ENCODE measurements at places on chromosomes 3 and 15. TPM values are rescaled to one million over a fixed set of nuclear protein-coding genes. Genes with fewer than 3 reads are reported as not detected.

DNA sequence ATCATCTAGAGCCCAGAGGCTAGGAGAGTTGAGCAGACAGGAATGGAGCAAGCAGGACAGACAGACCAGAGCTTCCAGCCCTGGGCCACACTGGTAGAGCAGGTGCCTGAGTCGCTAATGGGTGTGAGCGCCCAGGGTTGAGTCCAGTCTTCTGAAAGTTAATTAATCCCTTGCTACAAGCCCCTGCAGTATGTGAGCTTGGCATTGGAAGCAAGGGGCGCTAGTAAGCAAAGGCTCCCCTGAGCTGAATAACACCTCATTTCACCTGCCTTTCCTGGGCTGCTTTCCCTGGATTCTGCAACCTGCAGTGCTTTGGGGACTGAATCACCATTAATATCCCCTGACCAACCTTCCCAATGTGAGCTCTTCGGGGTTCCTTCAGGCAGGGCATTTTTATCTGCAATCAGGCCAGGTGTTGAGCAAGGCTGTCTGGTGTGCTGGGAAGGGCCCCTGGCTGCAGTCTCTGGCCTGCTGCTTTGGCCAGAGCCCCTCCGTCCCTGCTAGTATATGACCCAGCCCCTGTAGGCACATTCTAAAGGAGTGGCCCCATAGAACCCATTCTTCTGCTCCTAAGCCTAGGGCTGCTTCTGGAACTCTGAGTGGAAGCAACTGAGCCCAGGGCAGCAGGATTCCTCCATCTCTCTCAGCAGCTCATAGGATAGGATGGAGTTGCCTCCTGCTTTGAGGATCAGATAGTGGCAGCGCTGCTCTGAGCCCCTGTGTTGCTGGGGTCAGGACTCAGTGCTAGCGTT lies 45.1 kb upstream of the EPHB1 start:
- no peak overlapping the region for H3K27ac ChIP-seq
- no peaks in the 10 kb centered on the region for H3K27me3 ChIP-seq
- no peak for DNase-seq
- no peaks in the 10 kb centered on the region for H3K36me3 ChIP-seq

- no peak overlapping the region for H3K4me3 ChIP-seq
- no peaks in the 10 kb centered on the region for H3K4me1 ChIP-seq
- H3K36me3 ChIP-seq: no peaks in the 10 kb centered on the region
- DNase-seq: no peak
- no peak overlapping the region for H3K27ac ChIP-seq
These were observed 19.5 kb downstream of the ACVR2B start for GRCh38 chr3:38473229-38473628.

DNA sequence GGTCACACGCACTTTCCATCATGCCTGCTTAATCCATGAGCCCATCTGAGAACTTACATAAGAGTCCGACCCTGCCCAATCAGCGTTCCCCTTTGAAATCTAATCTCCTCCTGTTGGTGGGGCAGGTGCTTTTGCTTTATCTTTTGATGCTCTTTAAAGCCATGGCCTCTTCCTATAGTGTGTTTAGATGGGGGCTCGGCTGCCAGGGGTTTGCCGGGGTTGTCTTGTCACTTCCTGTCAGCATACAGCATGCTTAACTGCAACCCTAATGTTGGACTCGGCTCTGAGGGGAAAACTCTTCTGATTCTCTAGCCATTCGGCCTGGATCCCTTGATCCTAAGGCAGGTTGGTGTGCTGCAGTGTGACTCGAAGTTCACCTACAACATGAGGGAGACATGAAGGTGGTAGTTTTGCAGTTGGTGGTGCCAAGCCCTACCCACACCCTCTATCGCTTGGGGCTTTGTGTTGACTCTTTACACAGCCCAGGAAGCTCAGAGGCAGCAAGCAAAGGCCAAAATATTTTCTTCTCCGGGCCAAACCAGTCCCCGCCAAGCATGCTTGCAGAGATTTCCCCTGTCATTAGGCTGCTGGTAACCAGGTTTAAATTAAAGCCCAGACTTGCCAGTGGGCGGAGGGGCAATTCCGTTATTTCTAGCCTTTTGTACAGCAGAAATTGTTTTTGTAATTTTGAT lies 218.7 kb downstream of the FEZF2 start:
- H3K4me3 ChIP-seq: no peak overlapping the region
- DNase-seq: no peak
- H3K27me3 ChIP-seq: no peaks in the 10 kb centered on the region
- no peak overlapping the region for H3K27ac ChIP-seq
- no peaks in the 10 kb centered on the region for H3K4me1 ChIP-seq

DNA sequence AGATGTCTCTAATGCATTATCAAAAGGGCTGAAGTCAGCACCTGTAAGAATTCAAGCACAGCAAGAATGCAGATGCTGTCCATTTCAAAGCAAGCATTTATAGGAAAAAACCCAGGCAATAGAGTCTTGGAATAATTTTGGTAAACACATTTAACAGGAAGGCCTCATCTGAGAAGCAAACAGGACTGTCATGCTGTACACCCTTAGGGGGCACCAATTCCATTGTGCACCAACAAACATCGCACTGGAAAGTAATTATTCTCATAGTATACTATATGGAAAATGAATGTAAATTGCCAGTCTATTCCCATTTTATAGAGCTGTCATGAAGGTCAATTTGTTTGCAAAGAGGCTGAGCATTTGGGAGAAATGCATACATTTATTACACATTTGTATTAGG lies 247.3 kb upstream of the SUCLG2 start:
- no peak for DNase-seq
- no peak overlapping the region for H3K4me3 ChIP-seq
- H3K27ac ChIP-seq: no peak overlapping the region
- no peaks in the 10 kb centered on the region for H3K36me3 ChIP-seq

Gene WDR72
- total RNA-seq: 0.03 TPM

Gene MELTF
- total RNA-seq: 18.7 TPM

Gene FBXO40
- not detected for total RNA-seq

DNA sequence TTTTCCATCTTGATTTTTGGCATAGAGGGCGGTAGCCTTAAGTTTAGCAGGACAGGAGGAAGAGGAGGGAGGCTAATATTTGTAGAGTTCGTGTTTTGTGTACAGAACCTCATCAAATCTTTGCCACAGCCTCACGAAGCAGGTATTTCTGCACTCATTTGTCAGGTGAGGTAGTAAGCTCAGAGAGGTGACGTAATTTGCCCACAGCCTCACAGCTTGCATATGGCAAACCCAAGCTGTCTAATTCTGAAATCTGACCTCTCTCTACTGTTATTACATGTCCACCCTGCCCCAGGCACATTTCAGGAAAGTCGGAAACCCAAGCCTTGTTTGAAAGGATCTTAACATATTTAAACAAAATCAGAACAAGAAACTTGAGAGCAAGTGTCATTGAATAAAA lies 91.1 kb upstream of the TPM1 start:
- no peaks in the 10 kb centered on the region for H3K36me3 ChIP-seq
- no peak overlapping the region for H3K4me3 ChIP-seq
- no peaks in the 10 kb centered on the region for H3K27me3 ChIP-seq
- DNase-seq: no peak
- H3K27ac ChIP-seq: no peak overlapping the region
- no peaks in the 10 kb centered on the region for H3K4me1 ChIP-seq

DNA sequence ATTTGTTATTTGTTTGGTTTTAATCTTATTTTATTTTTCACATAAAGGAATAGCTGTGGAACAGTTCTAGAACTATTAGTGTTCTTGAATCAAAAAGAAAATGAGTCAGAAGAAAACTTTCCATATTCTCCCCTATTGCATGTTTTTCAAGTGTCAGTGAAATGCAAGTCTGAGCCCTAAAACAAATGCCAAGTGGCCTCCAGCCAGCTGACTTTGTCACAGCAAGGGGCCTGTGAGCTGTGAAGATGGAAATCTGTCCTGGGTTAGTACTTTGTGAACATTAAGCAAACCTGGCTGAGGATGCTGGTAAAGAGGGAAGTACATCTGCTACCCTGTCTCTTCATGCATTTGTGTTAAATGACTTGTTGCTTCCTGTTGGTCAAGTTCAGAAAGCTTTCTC lies 14.2 kb downstream of the LRRC49 start:
- no peak overlapping the region for H3K27ac ChIP-seq
- no peaks in the 10 kb centered on the region for H3K27me3 ChIP-seq
- no peaks in the 10 kb centered on the region for H3K36me3 ChIP-seq
- no peak for DNase-seq

Gene SYNPR
- total RNA-seq: not detected

Gene TRPC1
- 29.6 TPM for total RNA-seq

DNA sequence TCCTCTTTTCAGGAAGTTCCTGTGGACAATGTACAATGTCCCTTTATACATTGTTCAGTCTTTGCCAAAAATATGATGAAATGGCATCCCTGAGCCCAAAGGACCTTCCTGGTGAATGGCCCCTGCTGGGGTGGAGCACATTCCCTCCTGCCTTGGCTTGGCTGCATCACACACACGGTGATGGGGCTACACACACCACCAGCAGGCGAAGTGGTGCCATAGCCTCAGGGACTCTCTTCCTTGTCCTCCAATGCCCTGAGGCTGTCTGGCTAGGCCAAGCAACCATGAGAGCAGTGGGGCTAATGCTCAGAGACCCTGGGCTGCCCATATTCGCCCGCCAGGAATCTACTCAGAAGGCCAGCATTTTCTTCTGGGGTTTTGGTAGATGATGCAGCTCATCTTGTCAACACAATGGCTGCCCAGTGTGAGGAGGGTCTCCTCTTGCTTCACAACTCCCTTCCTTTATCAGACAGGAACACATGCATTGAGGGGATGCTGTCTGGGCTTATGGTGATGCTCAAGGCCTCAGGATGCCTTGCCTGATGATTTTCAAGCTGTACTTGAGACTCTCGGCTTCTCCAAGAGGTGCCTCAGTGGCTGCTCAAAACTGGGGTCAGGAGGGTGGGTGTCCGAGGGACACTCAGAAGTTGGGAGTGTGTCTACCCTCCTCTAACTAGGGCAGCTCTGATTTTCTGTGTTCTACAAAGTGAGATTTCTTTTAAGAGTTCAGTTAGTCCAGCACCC lies 40.9 kb upstream of the EPHB1 start:
- H3K27ac ChIP-seq: no peak overlapping the region
- H3K4me3 ChIP-seq: no peak overlapping the region
- H3K4me1 ChIP-seq: no peaks in the 10 kb centered on the region
- DNase-seq: no peak
- H3K36me3 ChIP-seq: no peaks in the 10 kb centered on the region

GRCh38 chr3:9875448-9875847 lies 4.6 kb downstream of the CIDEC start:
- no peak for DNase-seq
- H3K4me1 ChIP-seq: no peaks in the 10 kb centered on the region
- H3K27ac ChIP-seq: no peak overlapping the region

- no peak for DNase-seq
- H3K4me3 ChIP-seq: peak overlapping the region; percentile 52
- no peaks in the 10 kb centered on the region for H3K36me3 ChIP-seq
- H3K4me1 ChIP-seq: peaks cover 9% of the 10 kb centered on the region
- peaks cover 10% of the 10 kb centered on the region for H3K27me3 ChIP-seq
- no peak overlapping the region for H3K27ac ChIP-seq
These were observed 707 bp upstream of the FAM81A start for GRCh38 chr15:59437142-59437816.

DNA sequence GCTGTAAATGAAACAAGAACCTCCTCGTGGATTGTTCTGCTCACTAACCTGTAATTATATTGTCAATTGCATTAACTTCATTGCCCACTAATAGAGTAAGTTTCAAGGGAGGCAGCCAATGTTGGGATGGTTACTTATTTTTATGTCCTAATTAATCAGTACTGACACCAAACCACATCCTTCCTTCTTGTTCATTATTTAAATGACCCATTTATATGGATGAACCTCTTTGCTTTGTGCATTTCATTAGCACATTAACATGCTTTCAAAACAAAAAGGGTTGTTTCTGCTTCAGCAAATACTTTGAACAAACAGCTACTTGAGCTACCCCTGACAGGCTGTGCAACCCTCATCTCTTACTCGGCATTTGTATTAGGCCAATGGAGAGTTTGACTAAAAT lies 374.2 kb downstream of the MECOM start:
- no peaks in the 10 kb centered on the region for H3K36me3 ChIP-seq
- H3K4me3 ChIP-seq: no peak overlapping the region
- H3K27me3 ChIP-seq: no peaks in the 10 kb centered on the region
- no peak for DNase-seq
- no peak overlapping the region for H3K27ac ChIP-seq
- H3K4me1 ChIP-seq: no peaks in the 10 kb centered on the region

DNA sequence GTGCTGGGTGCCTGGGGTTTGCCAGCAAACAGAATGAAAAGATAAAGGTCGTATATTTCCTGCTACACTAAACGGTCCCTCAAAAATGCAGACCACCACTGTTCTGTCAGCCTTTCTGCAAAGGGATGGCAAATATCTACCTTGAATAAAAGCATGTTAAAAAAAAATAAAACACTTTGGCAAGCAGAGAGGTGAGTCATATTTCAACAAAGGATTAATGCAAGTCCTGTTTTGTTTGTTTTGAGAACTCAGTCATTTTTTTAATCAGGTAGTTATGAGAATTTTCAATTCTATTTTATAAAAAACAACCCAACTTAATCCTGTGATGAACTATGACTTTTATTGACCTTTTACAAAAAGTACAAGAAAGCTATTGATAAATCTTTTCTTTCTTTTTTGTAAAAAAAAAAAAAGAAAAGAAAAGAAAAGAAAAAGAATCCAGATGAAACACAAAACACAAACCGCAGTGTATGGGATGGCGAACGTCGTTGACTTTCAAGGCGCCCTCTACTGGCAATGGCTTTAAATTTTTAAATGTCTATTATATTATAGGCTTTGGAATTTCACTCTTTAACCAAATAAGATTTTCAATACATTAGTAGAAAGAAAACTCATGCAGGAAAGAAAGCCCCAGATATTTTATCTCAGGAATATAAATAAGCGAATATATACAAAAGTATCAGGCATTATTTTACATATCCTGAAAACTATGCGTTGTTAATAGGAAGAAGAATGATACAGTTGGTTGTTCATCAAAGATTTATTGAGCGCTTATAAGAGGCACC lies 87.8 kb downstream of the NCEH1 start:
- H3K36me3 ChIP-seq: no peaks in the 10 kb centered on the region
- H3K27ac ChIP-seq: peak overlapping the region; percentile 93
- peak overlapping the region; percentile 69 for H3K4me3 ChIP-seq
- peaks cover 10% of the 10 kb centered on the region for H3K4me1 ChIP-seq

GRCh38 chr15:43541785-43542184 lies 24.4 kb downstream of the MAP1A start:
- no peaks in the 10 kb centered on the region for H3K27me3 ChIP-seq
- no peaks in the 10 kb centered on the region for H3K4me1 ChIP-seq
- no peak overlapping the region for H3K4me3 ChIP-seq
- no peaks in the 10 kb centered on the region for H3K36me3 ChIP-seq

DNA sequence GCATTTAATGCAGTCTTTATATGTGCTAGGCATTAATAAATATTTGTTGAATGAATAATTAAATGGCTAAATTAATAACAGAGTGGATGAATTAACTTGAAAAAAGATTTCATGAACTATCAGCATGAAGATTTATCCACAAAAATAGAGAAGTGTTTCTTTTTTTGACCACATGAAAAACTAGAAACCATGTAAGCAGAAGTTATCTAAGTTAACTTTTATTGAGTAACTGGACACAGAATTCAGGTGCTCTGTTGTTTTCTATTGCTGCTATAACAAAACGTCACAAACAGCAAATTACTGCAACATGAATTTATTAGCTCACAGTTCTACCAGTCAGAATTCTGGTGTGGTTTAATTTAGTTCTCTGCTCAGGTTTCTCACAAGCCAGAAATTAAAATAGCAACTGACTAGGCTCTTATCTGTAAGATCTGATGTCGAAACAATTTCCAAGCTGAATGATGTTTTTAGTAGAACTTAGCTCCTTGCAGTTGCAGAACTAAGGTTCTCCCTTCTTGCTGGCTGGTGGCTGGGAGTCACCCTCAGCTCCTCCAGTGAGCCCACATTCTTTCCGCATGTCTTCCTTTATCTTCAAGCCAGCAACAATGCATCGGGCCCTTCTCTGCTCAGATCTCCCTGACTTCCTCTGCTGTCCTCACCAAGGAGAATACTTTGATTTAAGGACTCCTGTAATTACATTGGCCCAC lies 810.2 kb upstream of the ALCAM start:
- no peaks in the 10 kb centered on the region for H3K27me3 ChIP-seq
- H3K4me3 ChIP-seq: no peak overlapping the region
- H3K27ac ChIP-seq: no peak overlapping the region
- no peak for DNase-seq
- no peaks in the 10 kb centered on the region for H3K4me1 ChIP-seq
